ENCODE measurements at places on chromosomes 3 and 15.

DNA sequence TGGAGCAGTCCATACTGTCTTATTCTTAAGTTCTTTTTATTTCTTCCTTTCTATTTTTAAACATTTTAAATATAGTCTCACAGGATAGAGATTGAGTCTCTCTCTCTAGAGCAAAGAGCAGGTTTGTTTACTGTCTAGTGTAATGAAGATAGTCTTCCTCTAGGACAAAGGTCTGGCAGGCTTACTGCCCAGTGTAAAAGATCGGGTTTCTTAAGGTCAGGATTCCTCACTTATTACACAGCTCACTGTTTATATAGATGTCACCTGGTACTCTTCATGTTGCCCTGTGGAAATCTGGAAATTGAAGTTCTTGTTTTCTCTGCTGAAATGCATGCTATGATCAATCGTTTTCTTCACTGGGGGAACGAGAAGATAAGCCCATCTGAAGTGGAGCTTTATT lies 76.0 kb downstream of the ZBBX start:
- DNase-seq: no peak

- no peak for DNase-seq
Observed at GRCh38 chr3:123113889-123114450, 47.1 kb downstream of the PDIA5 start.

- DNase-seq: no peak
Observed at GRCh38 chr3:38563070-38563885, 67.1 kb downstream of the EXOG start.

DNA sequence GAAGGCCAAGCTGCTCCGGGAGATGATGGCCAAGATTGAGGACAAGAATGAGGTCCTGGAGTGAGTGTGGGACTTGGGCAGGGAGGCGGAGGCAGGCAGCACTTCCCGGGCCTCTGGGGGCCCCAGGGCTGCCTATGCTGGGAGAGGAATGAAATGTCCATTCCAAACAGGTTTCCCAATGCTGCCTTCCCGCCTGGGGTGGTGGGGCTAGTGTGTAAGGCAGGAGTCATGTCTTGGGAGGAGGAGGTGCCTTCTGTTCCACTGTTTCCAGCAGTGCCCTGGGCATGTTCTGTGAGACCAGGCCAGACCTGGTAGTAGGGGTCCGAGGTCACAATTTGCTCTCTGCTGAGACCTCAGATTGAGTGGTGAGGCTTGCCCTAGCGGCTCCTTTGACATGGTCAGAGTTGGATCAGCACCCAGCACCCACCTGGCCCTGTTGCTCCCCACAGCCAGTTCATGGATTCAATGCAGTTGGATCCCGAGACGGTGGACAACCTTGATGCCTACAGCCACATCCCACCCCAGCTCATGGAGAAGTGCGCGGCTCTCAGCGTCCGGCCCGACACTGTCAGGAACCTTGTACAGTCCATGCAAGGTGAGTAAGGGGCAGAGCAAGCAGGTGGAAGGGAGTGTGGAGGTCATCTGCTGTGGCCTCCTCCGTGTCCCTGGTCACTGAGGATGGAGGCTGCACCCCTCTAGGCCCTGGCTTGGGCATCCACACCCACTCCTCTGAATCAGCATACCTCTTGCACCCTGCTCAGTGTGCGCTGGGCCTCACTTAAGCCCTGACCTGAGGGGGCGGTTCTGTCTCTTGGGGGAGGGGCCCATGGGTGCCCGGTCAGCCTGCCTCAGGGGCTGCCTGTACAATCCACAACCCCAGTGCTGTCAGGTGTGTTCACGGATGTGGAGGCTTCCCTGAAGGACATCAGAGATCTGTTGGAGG lies 27.3 kb downstream of the PTPN23 start:
- DNase-seq: no peak

DNA sequence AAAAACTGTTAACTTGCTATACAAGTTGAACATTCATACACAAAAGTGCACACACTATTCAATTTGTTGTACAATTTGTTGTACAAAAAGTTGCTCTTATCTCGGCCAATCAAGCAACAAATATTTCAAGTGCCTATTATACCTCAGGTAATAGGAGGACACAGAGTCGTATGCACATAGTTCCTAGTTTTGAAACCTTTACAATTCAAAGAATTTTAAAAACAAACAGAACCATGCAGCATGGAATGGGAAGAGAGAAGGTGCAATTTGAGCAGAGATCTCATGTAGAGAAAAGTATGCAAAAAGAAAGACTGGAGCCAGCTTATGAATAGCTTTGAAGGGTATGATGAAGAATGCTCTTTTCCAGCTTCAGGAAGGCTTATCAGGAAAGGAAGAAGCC lies 46.5 kb upstream of the ARPP19 start:
- no peak for DNase-seq

GRCh38 chr3:111858642-111859041 lies 423 bp upstream of the PHLDB2 start:
- DNase-seq: no peak

- DNase-seq: no peak
Observed at GRCh38 chr3:23566499-23566898, 239.3 kb upstream of the UBE2E1 start.

DNA sequence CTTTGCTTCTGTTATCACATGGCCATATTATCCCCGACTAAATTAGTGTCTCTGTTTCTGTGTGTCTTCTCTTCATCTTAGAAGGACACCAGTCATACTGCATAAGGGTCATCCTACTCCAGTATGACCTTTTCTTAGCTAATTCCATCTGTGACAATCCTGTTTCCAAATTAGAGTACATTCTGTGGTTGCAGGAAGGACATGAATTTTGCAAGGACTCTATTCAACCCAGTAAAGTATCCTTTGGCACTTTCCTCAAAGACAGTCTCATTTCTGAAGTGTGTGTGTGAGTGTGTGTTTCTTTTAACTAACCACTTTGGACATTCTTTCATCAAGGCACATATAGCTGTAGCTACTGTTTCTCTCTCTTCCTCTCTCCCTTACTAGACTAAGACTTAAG lies 15.2 kb upstream of the MME start:
- DNase-seq: no peak

DNA sequence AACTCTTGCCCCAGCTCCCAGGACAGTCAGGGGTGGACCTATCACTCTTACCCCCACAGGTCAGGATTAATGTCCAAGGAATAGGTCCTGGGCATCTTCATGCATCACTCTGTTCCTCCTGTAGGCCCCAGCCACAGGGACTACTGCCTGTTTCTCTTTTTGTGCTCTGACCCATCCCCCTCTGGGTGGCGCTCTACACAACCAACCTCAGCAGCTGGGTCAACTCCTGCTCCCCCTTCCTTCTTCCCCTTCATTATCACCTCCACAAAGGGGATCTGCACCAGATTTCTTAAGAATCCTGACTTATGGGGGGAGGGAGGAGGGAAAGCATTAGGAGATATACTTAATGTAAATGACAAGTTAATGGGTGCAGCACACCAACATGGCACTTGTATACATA lies 12.2 kb upstream of the TRANK1 start:
- no peak for DNase-seq

DNA sequence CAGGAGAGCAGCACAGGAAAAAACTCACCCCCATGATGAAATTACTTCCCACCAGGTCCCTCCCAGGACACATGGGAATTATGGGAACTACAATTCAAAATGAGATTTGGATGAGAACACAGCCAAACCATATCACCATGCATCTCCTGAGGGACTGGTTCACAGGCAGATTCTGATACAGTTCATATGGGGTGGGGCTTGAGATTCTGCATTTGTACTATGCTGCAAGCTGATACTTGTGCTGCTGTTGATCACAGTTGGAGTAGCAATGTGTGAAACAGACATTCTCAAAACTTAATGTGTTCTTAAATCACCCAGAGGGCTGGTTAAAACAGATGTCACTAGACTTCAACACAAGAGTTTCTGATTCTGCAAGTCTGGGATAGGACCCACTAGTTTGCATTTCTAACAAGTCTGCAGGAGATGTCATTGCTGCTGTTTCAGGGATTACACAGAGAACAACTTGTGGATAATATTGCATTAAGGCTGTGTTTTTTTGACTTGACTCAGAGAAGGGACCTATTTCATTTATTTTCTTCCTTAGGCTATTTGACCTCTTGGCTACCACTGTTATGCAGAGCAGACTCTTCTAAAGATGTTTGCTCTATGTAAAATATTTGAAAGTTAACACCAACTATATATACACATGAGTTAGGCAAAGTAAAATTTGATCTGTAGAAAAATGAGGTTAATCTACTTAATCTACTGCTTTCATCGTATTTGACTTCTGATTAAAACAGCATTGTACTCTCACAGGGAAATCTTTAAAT lies 194.2 kb upstream of the CNTN3 start:
- no peak for DNase-seq

DNA sequence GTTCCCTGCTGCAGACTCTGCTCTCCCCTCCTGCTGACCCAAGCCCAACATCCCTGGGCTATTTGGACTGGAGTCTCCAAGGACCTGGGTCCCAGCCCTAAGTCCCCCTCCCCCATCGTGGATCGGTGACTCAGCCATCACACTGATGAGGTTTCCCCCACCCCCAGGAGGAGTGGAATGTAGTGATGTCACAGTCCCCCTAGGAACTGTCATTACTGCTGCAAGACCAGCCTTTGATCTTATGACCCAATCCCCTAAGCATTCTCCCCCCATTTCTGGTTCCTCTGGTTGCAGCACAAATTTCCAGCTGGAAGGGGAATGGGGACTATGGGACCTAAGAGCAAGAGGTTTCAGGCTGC lies 63.4 kb upstream of the CSPG4 start:
- DNase-seq: no peak

DNA sequence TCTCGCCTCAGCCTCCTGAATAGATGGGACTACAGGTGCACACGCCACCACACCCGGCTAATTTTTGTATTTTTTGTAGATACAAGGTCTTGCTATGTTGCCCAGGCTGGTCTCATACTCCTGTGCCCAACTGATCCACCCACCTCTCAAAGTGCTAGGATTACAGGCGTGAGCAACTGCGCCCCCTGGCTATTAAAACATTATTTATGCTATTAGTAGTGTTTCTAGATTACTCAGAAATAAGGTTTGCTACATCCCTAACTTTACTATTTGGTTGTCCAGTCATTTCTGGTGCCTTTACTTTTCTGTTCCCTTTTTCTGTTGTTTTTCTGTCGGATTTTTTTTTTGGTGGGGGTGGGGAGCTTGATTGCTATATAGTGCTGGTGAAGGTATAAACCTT lies 393.6 kb upstream of the TPM1 start:
- DNase-seq: no peak

GRCh38 chr15:40481341-40482074 lies 10.7 kb downstream of the CHST14 start:
- no peak for DNase-seq

- no peak for DNase-seq
Observed at GRCh38 chr15:82966671-82967071, 14.2 kb upstream of the HOMER2 start.

- no peak for DNase-seq
Observed at GRCh38 chr3:37145611-37146010, 28.8 kb downstream of the LRRFIP2 start.

DNA sequence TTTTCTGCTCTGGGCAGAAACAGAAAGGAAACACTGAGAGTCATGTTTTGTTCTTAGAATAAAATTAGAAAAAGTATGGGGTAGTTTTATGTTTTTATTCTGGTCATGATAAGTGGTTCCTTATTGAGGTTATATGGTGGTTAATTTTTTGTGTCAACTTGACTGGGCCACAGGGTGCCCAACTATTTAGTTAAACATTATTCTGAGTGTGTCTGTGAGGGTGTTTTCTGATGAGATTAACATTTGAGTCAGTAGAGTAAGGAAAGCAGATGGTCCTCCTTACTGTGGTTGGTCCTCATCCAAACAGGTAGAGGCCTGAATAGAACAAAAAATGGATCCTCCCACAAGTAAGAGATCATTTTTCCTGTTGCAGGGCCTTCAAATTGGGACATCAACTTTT lies 98.9 kb downstream of the C3orf38 start:
- DNase-seq: no peak

GRCh38 chr3:178504128-178504527 lies 32.1 kb upstream of the KCNMB2 start:
- no peak for DNase-seq

DNA sequence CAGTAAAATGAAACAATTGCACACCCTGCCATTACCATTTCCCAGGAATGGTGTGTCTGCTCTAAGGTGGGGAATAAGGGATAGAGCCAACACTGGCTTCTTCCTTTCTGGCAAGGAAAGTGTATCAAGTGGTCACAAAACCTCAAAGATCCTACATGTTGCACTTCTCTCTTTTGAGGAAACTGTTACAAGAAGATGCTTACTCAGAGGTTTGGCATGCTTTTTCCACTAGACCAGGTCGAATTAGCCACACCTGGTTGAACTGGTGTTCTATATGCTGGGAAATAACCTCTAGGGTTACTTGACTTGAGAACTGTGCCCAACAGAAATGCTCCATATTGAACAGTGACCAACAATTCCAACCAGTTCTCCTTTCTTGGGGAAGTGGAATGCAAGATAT lies 102.9 kb downstream of the LRRN1 start:
- no peak for DNase-seq

DNA sequence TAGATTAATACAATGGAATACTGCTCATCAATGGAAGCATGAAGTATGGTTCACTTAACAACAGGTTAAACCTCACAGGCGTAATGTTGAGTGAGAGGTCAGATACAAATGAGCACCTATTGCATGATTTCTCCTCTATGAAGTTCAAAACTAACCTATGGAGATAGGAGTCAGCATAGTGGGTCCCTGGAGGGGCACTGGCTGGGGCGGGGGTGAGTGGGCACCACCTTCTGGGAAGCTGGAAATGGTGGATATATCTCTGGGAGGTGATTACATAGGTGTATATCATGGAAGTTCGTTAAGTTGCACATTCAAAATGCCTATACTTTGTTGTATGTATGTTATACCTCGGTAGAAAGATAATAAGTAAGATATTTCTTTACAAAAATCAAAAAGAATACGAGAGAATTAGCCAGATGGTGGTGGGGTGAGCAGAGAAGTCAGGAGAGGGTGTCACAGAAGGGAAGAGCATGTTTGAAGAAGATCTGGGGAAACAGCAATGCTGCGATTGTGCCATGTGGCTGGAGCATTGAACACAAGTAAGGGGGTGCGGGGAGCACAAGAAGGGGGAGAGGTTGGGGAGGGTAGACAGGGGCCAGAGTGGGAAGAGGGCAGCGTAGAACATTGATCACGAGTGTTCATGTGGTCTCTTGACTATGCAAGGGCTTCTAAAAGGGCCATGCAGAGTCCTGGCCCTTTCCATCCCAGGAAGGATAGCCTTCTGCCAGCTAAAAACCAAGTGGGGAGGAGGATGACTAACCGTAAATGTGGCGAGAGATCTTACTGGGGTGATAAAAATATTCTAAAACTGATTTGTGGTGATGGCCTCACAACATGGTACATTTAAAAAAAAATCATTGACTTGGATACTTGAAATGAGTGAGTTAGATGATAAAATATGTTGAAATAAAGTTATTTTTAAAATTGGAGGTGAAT lies 30.2 kb downstream of the ITGA11 start:
- DNase-seq: no peak

DNA sequence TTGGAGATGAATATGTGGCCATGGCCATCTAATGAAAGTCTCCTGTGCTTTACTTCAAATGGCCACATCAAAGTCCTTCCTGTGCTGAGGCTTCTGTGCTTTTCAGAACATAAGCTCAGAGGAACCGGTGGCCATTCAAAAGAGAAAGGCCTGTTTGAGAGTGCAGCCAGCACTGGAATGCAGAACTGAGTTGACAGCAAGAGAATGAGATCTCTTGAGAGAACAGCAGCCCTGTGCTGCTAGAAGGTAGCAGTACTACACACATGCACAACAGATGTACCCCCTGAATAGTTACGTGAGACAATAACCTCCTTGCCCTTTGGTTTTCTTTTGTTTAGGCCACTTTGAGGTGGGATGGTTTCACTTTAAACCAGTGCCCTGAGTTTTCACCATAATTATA lies 292.5 kb downstream of the PTPRG start:
- DNase-seq: no peak

All from activated CD4-positive, alpha-beta T cell treated with anti-CD3 and anti-CD28 coated beads, Interleukin-2, amount 50 U/mL, for 1 hour (primary cell).